ENCODE measurements at places on chromosomes 3 and 15.

DNA sequence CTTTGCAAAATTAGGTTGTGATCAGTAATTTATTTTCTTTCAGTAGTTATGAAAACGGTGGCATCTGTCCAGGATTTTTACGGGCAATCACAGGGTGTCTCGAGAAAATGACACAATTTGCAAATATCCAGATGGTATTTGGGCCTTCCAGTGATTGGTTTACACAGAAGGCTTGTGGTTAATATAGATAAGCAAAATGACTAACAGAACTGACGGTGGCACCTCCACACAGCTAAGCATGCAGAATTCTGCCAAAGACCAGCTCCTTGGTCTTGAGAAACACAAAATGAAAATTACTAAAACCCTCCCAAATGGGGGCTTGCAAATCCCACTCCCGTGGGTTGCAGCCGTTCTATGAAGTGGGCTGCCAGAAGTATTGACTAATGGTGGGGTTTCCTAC lies 5.5 kb downstream of the ARHGEF3 start:
- DNase-seq = no peak

DNA sequence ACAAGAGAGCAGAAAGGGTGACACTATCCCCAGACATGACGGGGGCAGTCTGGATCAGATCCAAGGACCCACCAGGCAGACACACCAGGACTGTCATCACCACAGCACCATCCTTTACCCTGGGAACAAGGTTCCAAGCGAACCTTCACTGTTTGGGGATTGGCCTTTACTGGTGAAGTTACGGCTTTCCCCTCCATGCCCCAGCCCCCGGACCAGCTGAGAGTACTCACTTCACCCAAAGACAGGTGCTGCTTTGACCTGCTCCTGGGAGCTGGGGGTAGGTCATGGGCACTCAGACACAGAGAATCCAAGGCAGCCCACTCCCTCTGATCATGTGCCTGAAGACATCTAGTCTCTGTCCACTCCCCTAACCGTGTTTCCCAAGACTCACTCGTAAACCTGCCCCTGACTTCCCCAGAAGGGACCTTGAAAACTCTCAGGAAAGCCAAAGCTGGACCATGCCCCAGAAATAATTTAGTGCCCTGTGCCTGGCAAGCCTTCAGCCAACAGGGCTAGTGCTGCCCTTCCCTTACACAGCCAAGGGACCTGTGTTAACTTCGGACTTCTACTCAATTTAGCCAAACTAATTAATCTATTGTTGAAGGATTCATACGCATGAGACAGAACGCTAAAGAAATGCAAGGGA lies 2.8 kb downstream of the RRP9 start:
- no peak for DNase-seq

GRCh38 chr15:59282515-59283337 lies 76.1 kb downstream of the LDHAL6B start:
- no peak for DNase-seq

GRCh38 chr3:148697306-148698189 lies at the start of gene AGTR1:
Gene AGTR1 (plus strand): TSS chr3:148697903. CDS start chr3:148741036, 43,133 bp downstream.
- DNase-seq = peak; percentile 61

DNA sequence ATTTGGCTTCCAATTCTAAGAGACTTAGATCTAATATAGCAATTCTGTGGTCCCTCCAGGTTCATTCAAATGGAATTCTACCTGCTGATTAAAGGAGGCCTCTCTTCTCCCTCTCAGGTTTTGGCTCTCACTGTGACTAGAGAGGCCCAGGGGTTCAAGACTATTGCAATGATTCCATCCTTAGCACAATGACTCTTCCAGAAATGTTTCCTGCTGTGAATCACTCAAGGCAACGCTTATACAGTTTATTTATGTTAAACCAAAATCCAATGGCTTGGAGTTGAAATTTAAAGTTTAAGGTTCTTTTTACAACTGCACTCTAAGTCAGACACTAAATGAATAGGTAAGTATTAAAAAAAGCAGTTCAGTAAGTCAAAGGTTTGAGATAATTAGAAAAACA lies 39.9 kb downstream of the IFT57 start:
- DNase-seq = no peak

- no peak for DNase-seq
These were observed 1074.1 kb downstream of the SI start for GRCh38 chr3:164004205-164004604.

GRCh38 chr15:46251903-46252302 lies 617.1 kb downstream of the SQOR start:
- DNase-seq = no peak

DNA sequence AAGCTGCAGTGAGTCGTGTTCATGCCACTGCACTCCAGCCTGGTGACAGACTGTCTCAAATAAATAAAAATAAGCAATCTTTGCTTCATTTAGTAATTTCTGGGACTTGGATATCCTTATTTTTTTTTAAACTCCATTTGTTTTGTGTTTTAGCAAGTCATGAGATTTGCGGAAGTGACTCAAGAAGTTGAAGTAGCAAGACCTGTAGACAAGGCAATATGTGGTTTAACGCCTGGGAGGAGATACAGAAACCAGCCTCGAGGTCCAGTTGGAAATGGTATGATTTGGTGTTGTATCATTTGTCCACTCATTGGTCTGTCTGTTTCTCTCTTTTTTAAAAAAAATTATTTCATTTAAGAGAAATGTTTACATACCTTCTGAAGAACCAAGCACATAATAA lies 16.6 kb upstream of the RPLP1 start:
- DNase-seq = no peak

GRCh38 chr15:22918596-22919140 lies 61.5 kb downstream of the CYFIP1 start:
- DNase-seq = no peak

DNA sequence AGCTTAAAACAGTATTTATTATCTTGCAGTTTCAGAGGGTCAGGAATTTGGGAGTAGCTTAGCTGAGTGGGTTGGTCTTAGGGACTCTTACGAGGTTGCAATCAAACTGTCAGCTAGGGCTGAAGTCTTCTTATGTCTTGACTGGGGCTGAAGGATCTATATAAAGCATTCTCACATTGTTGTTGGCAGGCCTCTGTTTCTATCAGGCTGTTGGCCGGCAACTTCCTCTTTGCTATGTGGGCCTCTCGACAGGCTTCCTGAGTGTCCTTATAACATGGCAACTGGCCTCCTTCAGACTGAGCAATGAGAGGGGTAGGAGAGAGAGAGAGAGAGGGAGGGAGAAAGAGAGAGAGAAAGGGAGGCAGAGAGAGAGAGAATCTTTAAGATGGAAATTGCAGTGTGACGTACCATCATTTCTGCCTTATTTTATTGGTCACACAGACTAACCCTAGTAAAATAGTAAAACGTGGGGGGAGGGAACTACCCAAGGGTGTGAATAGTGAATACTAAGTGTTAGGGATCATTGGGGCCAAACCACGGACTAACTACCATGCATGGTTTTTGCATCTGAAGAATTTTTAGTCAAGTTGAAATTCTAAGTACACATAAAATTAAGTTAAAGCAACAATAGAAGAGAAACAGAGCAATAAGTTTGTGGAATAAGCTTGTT lies 16.1 kb downstream of the FGF7 start:
- no peak for DNase-seq

DNA sequence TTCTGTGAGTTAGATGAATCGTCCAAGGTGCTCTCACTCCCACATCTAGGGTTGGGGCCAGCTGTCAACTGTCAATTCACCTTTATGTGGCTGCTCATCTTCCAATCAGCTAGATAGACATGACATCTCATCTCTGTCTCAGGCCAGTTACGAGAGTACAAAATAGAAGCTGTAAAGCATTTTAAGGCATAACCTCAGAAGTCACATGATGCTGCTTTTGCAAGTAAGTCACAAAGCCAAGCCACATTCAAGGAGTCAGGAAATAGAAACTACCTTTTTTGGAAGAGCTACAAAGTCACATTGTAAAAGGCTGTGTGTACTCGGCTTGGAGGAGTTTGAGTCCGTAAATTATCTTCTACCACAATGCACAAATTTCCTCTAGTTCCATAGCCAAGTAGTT lies 5.1 kb upstream of the CCR1 start:
- DNase-seq = no peak

DNA sequence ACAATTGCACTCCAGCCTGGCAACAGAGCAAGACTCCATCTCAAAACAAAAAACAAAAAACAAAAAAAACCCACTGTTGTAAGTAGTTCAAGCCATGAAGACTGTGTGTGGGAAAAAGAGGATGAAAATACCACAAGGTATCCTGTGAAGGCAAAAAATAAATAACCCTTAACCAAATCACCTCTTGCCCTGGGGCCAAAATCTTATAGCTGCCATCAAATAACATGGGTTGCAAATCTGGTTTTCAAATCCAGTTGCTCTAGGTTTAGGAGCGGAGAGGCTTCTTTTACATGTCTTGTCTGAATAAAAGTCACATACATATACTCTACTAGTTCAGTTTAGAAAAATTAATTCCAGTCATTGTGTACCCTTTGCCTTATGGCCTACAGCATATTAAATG lies 87.0 kb upstream of the STT3B start:
- DNase-seq = no peak

Data from D341Med (cell line).